Adrenal gland (tissue), 19 donors: ENCODE measurements at places on chromosomes 12 and 14.
A peak's percentile ranks its signal among the peaks of the same experiment; 100 is the strongest.

GRCh38 chr14:71748196-71748595, 184.0 kb upstream of the RGS6 start:
- no peak for DNase-seq

GRCh38 chr12:127277882-127278281, 989.1 kb upstream of the TMEM132C start:
- no peak for DNase-seq

GRCh38 chr12:93990832-93991803, 157.3 kb upstream of the PLXNC1 start:
- peak; percentile 70 for DNase-seq

DNA sequence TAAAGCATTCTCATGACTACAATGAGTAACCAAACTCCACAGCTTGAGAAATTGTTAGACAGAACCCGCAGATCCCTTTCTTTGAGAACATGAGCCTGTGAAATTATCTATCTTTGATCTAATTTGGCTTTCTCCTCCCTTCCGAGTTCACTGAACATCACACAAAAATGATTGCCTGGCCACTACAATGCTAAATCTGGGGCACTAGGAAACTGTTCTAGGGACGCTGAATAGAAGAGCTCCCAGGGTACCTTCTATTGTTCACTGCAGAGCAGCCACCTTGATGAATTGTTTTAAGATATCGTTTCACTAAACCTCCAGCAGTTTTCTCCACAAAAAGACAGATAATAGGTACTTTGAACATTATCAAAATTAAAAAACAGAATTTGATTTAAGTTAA, 47.5 kb downstream of the SINHCAF start:
- DNase-seq = no peak

- peak; percentile 34 for DNase-seq
These were observed 56.0 kb upstream of the HECTD1 start for GRCh38 chr14:31263485-31264133.

- DNase-seq = no peak
These were observed 3.4 kb downstream of the DHH start for GRCh38 chr12:49091056-49091835.

GRCh38 chr12:109792992-109793391, 40.2 kb downstream of the TRPV4 start:
- DNase-seq = no peak

DNA sequence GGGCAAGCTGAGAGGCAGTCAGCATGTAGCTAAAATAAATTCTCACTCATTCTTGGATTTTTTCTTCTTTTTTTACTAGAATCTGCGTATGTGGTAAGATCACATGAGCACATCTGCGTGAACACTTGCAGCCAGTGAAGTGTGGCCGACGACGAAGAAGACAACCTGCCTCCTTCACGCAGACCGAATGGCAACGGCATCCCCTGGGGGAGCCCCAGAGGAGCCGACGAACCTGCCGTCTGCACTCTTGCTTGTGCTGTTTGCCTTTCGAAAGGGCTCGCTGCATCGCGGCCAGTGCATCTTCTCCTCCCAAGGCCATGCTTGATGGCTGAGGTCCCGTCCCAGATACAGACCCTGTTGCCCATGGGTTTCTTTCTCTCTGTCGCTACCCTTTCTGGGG, 113.8 kb downstream of the KCNK10 start:
- DNase-seq = no peak

DNA sequence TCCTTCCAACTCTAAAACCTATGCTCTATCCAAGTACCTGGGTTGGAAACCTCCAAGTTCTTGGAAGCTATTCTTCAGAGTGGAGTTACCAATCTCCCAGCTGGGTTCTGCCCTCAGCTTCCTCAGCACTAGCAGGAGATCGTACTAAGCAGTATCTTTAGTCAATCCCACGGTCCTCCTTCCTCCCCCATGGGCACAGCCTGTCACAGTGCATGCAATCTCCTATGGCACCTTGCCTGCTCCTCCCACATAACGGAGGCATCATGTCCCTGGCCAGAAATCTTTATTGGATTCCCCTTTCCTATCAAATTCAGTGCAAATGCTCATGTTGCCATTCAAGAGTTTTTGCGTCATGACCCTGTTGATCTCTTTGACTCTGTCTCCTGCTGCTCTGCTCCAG, 5.4 kb upstream of the LPAR5 start:
- DNase-seq = no peak

DNA sequence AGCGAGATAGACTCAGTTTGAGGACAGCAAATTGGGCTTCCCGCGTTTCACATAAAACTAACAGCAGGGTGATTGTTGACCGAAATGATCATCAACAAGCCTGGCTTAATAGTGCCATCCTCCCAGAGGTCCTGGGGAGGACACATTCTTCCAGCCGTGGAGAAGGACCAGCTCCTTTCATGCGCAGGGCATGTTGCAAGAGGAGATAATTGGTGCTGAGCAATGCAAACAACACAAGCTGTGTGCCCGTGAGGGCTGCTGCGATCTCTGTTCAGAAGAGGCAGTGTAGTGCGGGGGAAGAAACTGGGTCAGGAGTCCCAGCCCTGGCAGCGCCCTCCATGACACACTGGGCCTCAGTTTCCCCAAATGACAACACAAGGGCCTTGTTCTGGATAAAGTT, 54.3 kb downstream of the CCDC85C start:
- no peak for DNase-seq

- no peak for DNase-seq
These were observed 83.3 kb downstream of the DAAM1 start for GRCh38 chr14:59271734-59272133.

- no peak for DNase-seq
These were observed 31.7 kb upstream of the MMP19 start for GRCh38 chr12:55874443-55874842.

GRCh38 chr12:109609342-109609741, 35.7 kb downstream of the MVK start:
- DNase-seq = no peak

GRCh38 chr12:45893240-45893639, 97.1 kb downstream of the SCAF11 start:
- peak; percentile 31 for DNase-seq

DNA sequence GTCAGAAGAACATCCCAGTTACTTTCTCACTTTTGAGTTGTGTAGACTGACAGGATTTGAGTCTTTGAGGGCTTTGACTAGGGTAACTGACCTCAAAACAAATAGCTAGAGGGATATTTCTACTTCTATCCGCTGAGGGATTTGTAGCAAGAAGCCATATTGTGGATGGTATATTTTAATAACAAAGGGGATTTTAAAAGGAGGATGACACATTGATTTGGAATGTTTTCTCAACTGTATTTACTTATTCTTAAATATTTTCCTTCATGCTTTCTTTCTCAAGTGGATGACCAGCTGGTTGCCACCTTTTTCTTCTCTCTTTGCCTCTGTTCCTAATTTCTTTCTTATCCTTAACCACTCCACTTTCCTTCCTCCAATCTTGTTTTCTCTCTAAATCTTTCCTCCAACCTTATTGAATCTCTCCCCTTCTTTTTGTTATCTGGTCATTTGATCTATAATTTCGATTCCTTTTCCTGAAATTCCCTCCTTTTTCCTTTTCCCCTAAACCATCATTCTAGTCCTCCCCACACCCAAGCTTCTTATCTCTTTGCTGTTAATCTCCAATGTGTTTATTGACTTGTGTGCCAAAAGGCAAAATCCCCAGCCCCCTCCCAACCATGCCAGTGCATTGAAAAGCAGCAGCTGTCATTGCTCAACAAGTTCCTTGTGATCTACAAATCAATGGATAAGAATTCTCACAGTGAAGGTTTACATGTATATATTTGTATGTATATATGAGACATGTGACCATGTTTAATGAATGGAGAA, 411.6 kb downstream of the RAD51B start:
- no peak for DNase-seq

DNA sequence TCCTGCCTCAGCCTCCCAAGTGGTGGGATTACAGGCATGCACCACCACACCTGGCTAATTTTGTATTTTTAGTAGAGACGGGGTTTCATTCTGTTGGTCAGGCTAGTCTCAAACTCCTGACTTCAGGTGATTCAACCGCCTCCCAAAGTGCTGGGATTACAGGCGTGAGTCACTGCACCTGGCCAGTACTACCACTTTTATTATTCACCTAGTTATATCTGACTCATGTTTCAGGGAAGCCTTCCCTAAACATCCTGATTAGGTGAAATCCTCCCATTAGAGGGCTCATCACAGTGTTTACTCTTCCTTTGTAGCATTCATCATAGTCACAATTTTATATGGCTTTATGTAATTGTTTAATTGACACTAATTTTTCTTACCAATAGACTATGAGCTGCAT, 295.3 kb upstream of the SOX5 start:
- no peak for DNase-seq

DNA sequence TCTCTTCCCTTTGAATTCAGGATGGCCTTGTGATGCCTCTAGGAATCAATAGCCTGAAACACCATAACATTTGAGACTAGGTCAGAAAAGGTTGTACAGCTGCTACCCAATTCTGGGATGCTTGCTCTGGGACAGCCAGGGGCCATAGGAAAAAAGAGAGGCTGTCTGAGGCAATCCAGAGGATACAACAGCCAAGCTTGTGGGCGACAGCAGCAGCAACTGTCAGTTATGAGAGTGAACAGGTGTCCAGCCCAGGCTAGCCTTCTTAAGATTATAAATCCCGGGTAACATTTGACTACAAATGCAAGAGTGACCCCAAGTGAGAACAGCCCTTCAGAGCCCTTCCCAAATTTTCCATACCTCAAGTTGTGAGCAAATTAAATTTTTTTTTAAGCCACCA, 11.1 kb downstream of the DCN start:
- no peak for DNase-seq

GRCh38 chr14:68777644-68778043, 15.2 kb downstream of the ZFP36L1 start:
- DNase-seq = peak; percentile 7

DNA sequence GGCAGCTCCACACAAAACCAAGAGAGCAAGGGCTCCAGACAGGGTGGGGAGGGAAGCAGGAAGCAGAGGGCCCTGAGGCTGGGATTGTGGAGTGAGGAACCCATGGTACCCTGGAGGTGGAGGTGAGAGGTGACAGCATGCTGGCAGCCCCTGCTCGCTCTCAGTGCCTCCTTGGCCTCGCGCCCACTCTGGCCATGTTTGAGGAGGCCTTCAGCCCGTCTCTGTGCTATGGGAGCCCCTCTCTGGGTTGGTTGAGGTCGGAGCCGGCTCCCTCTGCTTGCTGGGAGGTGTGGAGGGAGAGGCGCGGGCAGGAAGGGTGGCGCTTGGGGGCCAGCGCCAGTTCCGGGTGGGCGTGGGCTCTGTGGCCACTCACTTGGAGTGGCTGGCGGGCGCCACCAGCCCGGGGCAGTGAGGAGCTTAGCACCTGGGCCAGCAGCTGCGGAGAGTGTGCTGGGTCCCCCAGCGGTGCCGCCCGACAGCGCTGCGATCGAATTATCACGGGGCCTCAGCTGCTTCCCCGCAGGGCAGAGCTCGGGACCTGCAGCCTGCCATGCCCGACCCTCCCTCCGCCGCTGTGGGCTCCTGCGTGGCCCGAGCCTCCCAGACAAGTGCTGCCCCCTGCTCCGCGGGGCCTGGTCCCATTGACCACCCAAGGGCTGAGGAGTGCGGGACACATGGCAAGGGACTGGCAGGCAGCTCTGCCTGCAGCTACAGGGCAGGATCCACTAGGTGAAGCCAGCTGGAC, 196.0 kb downstream of the DACT1 start:
- DNase-seq = no peak

- no peak for DNase-seq
These were observed 46.2 kb downstream of the WSCD2 start for GRCh38 chr12:108175310-108175709.

DNA sequence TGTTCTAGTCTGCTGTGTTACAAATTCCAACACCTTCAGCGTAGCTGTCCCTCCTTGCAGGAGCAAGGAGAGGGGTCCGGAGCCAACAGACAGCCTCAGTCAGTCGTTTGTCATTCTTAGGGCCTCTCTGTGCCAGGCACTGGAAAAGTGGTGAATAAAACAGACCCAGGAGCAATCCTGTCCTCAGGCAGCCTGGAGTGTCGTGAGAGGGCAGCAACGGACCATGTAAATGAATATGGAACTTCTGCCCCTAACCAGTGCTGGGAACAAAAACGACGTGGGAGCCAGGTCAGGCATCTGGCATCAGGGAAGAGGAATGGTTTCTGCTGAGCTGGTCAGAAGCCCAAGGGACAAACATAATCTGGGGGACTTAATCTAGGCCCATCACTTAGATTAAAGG, 64.8 kb upstream of the PSMC1 start:
- no peak for DNase-seq

DNA sequence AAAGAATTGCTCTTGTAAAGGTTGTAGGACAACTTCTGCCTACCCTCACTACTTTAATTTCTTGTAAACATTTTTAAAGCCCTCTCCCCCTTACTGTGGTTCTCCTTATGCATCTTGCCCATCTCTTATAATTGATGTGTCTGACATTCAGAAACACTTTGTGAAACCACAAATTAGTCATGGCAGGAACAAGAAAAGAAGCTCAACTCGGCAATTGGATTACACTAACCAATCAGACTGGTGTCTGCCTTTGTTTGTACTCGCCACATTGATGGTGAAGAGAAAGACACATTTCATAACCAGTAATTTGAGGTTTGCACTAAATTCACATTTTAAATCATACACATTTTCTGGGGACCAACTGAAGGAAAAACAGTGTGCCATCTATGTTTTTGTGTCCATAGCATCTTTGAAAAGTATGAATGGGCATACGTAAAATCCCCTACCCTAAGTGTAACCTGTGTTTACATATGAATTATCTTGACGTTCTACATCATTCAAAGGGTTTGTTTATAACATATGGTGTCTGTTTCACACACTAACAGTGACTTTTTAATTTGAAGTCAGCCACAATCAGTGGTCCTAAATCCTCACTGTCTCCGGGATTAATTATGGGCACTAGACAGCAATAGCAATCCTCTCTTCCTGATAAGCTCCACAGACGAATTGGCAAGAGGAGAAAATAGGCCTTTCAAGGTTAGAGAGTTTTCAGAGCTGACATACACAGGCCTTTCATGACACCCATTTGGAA, 49.9 kb downstream of the OTX2 start:
- DNase-seq = no peak

DNA sequence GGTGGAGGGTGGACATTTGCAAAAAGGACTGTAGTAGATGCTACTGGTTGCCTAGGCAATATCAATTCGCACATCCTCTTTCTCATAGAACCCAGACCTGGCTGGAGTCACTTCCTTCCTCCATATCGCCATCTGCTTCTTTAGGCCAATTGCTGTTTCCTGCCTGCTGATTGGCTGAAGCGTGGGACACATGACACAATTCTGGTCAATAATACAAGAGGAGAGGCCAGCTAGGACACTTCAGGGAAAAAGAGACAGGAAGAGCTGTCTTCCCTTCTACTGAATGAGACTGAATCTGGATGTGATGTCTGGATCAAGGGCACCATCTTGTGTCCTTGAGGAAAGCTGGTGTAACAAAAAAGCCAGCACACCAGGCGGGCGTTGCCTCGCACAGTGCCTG, 53.8 kb downstream of the TRPV4 start:
- DNase-seq = no peak
